Neural progenitor cell (in vitro differentiated cells): ENCODE measurements at places on chromosomes 1 and 21. TPM values are rescaled to one million over a fixed set of nuclear protein-coding genes. Genes with fewer than 3 reads are reported as not detected.

The OR2L2 gene
- total RNA-seq = not detected in 2 replicates

The SPATA46 gene
- not detected in 2 replicates for total RNA-seq

GRCh38 chr1:231626951-231627614 is 493 bp downstream of the DISC1 start:
- peak; percentile 78 for DNase-seq

The MEX3A gene
- 32.2 and 62.6 TPM in 2 replicates for total RNA-seq

The C1orf115 gene
- total RNA-seq = 6.2 and 6.8 TPM in 2 replicates
